ENCODE measurements at places on chromosomes 13 and 19.

- DNase-seq, result no peak
These were observed 66.0 kb upstream of the TNFRSF19 start for GRCh38 chr13:23504180-23504579.

- no peak for DNase-seq
These were observed 156.4 kb upstream of the KL start for GRCh38 chr13:32859707-32860292.

GRCh38 chr13:73035660-73036059 is 23.1 kb upstream of the KLF5 start:
- DNase-seq, result no peak

- peak; percentile 34 for DNase-seq
These were observed 40.5 kb downstream of the MAU2 start for GRCh38 chr19:19361075-19361594.
